Osteoblast (primary cell): ENCODE measurements at places on chromosomes 7 and 10.

DNA sequence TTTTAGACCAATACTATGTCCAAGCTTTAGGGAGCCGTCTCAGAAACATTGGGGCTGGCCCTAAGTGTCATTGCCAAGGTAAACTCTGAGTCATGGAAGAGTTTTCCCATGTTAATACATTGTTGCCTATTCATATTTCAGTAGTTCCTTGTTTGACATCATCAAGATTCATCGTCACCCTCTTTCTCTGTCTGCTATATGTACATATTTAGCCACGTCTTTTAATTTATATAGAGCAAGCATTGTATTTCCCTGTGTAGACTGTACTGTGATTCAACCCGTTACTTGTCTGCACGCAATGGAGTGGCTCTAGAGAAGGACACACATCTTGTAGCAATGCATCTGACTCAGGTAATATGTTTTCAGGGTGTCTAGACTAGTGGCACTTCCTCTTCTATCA lies 217.9 kb upstream of the TPK1 start:
- H3K4me3 ChIP-seq: no peak overlapping the region
- H3K27ac ChIP-seq: no peak overlapping the region
- no peaks in the 10 kb centered on the region for H3K36me3 ChIP-seq

- H3K36me3 ChIP-seq: no peaks in the 10 kb centered on the region
- H3K27me3 ChIP-seq: no peaks in the 10 kb centered on the region
- H3K27ac ChIP-seq: no peak overlapping the region
- DNase-seq: peak; percentile 26
- H3K4me3 ChIP-seq: no peak overlapping the region
- no peaks in the 10 kb centered on the region for H3K4me1 ChIP-seq
These were observed 84.7 kb upstream of the GNA12 start for GRCh38 chr7:2928613-2929311.

DNA sequence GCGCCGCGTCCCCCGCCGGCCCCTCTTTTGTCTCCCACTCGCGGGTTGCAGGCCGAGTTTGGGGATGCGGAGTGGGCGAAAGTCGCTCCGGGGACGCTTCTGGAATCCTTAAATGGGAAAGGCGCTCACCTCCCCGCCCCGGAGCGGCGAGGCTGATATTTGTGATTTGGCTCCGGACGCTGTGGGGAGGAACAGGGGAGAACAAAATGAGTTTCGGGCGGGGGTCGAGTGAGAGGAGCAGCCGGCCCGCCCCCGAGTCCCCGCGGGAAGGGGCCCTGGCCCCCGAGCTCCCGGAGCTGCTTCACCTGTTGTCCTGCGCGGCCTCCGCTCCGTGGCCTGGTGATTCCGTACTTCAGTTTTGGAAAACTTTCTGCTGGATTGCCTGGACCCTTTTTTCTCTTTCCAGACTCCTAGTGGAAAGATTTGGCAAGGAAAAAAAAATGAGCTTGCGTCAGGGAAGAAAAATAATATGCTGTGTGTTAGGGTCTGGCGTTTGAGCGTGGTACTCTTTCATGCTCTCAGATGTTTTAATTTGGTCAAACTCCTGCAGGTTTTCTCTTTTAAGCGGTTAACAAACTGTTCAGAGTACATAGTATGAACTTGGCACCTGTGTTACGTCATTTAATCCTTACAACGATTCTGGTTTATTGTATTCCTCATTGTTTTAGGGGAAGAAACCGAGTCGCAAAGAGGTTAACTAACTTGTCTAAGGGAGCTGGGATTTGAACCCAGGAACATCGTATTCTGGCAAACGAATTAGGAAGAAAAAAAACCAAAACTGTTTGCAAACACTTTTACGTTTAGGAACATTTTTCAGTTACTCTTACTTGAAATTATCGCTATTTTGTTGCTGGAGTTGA lies 924 bp downstream of the BMPR1A start:
- DNase-seq: peak; percentile 78
- peaks cover 15% of the 10 kb centered on the region for H3K4me1 ChIP-seq
- no peaks in the 10 kb centered on the region for H3K27me3 ChIP-seq

DNA sequence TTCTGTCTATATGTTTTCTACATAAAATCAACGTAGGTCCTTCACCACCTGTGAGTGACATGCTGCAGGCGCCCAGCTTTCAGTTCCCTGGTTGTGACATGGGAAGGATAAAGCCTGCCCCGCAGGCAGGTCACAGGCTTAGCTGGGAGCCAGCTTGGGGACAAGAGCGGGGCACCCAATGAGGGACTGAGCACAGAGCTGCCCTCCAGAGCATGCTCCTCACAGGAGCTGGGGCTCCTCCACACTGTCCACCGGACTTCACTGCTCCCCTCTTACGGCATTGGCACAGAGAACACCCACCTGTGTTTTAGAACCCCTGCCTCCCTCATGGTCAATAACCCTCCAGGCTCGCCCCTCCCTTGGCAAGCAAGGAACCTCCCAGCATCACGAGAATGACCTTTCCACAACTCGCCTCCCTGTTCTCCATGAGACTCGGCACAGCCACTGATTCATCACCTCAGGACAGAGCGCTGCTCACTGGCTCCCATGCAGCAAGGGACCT lies 187.1 kb downstream of the TNS3 start:
- no peak for DNase-seq
- H3K27me3 ChIP-seq: no peaks in the 10 kb centered on the region
- H3K27ac ChIP-seq: no peak overlapping the region
- H3K36me3 ChIP-seq: peaks cover 64% of the 10 kb centered on the region

DNA sequence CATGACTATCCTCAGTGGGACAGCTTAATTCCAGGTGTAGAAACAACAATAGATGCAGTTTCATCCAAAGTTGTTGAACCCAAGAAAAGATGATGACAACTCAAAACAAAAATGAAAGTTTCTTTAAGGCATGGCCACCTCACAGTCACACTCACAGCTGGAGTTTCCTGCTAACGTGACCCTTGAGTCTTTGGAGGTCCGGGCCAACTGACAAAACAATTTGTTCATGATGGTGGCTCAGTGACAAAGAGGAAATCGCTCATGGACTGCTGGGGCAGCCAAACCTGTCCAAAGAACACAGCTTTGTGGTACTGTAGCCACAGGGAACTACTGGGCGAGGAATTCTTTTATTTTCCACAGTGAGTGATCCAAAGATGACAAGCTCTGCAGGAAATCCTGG lies 96.0 kb upstream of the JCAD start:
- no peaks in the 10 kb centered on the region for H3K27me3 ChIP-seq
- no peak overlapping the region for H3K4me3 ChIP-seq
- H3K4me1 ChIP-seq: peaks cover 23% of the 10 kb centered on the region

- no peaks in the 10 kb centered on the region for H3K27me3 ChIP-seq
- H3K27ac ChIP-seq: peak overlapping the region; percentile 38
- peaks cover 17% of the 10 kb centered on the region for H3K36me3 ChIP-seq
- DNase-seq: no peak
- H3K4me1 ChIP-seq: peaks cover 26% of the 10 kb centered on the region
- H3K4me3 ChIP-seq: no peak overlapping the region
These were observed 35.4 kb downstream of the LRRC4 start for GRCh38 chr7:127995881-127996215.

GRCh38 chr10:104546336-104546735 lies 94.8 kb upstream of the SORCS3 start:
- no peaks in the 10 kb centered on the region for H3K27me3 ChIP-seq
- no peaks in the 10 kb centered on the region for H3K4me1 ChIP-seq
- H3K4me3 ChIP-seq: no peak overlapping the region
- no peaks in the 10 kb centered on the region for H3K36me3 ChIP-seq
- no peak overlapping the region for H3K27ac ChIP-seq

- H3K4me3 ChIP-seq: no peak overlapping the region
- no peaks in the 10 kb centered on the region for H3K4me1 ChIP-seq
- no peak overlapping the region for H3K27ac ChIP-seq
- no peaks in the 10 kb centered on the region for H3K27me3 ChIP-seq
These were observed 327.9 kb upstream of the SORCS1 start for GRCh38 chr10:107492389-107492788.

DNA sequence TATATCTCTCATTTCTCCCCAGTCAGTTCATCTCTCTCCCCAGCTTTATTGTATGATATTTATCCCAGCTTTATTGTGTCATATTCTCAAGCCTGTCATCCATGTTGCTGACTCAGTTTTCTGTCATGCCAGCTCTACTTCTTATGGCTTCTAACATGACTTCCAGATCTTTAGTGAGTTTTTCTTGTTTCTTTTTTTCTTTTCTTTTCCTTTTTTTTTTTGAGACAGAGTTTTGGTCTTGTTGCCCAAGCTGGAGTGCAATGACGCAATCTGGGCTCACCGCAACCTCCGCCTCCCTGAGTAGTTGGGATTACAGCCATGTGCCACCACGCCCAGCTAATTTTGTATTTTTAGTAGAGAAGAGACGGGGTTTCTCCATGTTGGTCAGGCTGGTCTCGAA lies 28.7 kb upstream of the CALU start:
- no peak for DNase-seq
- no peak overlapping the region for H3K4me3 ChIP-seq
- H3K27me3 ChIP-seq: no peaks in the 10 kb centered on the region
- H3K4me1 ChIP-seq: no peaks in the 10 kb centered on the region
- no peaks in the 10 kb centered on the region for H3K36me3 ChIP-seq

GRCh38 chr7:98399890-98400541 lies 874 bp downstream of the BAIAP2L1 start:
- no peaks in the 10 kb centered on the region for H3K27me3 ChIP-seq
- peak overlapping the region; percentile 77 for H3K4me3 ChIP-seq
- DNase-seq: no peak
- peaks cover 13% of the 10 kb centered on the region for H3K4me1 ChIP-seq
- H3K27ac ChIP-seq: no peak overlapping the region

DNA sequence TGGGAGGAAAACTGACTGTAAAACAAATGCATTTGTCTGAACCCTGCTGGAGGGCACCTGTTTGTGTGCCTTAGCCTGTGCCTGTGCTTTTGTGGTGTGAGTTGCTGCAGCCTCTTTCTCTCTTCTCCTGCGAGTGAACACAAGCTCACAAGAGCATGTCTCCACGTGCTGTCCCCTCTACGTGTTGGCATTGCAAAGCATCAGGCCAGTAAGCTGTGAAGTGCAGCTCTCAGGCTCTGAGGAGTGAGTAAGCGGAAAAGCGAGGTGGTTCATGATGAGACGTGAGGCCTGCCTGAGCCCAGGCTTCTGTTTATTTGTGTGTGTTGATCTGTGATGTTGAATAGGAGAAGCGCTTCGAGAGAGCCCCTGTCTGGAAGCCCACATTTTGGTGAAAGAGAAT lies 85.6 kb upstream of the PDCD4 start:
- H3K4me3 ChIP-seq: no peak overlapping the region
- peaks cover 3% of the 10 kb centered on the region for H3K4me1 ChIP-seq
- no peak overlapping the region for H3K27ac ChIP-seq
- no peak for DNase-seq

GRCh38 chr7:33300131-33300530 lies 170.8 kb downstream of the BBS9 start:
- no peaks in the 10 kb centered on the region for H3K27me3 ChIP-seq
- no peaks in the 10 kb centered on the region for H3K4me1 ChIP-seq
- H3K36me3 ChIP-seq: no peaks in the 10 kb centered on the region
- no peak overlapping the region for H3K4me3 ChIP-seq
- no peak overlapping the region for H3K27ac ChIP-seq

- DNase-seq: peak; percentile 34
- no peaks in the 10 kb centered on the region for H3K36me3 ChIP-seq
- H3K27ac ChIP-seq: no peak within 1 kb of the TSS
- H3K4me3 ChIP-seq: peak within 1 kb of the TSS; percentile 65
These were observed at the start of gene FGL2 for GRCh38 chr7:77199013-77199966. FGL2 (minus strand) TSS chr7:77199819; CDS start chr7:77199793, 26 bp downstream.

GRCh38 chr7:127530148-127530547 lies 55.2 kb downstream of the GCC1 start:
- no peak overlapping the region for H3K4me3 ChIP-seq
- H3K27ac ChIP-seq: no peak overlapping the region
- no peaks in the 10 kb centered on the region for H3K4me1 ChIP-seq
- DNase-seq: no peak
- peaks cover 20% of the 10 kb centered on the region for H3K27me3 ChIP-seq

- peak within 1 kb of the TSS; percentile 78 for H3K27ac ChIP-seq
- H3K27me3 ChIP-seq: no peaks in the 10 kb centered on the region
- peak; percentile 41 for DNase-seq
- H3K4me1 ChIP-seq: peaks cover 38% of the 10 kb centered on the region
These were observed at the start of gene ACTA2 for GRCh38 chr10:88952647-88953111. ACTA2 (minus strand) TSS chr10:88952773; CDS start chr10:88948930, 3,843 bp downstream.

DNA sequence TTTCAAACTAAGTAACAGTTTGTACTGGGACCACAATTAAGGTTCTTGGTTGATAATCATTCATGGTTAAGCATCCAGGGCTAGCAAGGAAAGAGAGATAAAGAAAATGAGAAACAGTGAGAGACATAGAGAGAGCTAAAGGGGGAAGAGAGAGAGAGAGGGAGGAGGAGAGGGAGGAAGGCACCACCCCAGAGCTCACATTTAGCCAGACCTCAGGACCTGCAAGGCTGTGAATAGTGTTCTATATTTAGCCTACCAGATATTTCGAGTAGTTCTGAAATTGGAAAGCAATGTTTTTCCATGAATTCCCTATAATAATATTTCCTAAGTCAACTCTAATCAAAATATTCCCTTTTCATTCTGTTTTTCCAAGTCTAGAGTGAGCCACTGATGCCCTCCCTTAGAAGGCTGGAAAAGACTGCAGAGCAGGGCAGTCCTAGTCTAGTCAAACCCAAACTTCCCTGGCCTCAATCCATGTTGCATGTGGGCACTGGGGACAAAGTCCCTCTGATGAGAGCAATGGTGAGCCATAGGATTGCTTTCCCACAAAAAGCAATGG lies 119.4 kb upstream of the INHBA start:
- no peaks in the 10 kb centered on the region for H3K27me3 ChIP-seq
- peak overlapping the region; percentile 73 for H3K27ac ChIP-seq
- peaks cover 39% of the 10 kb centered on the region for H3K4me1 ChIP-seq
- no peak overlapping the region for H3K4me3 ChIP-seq
- DNase-seq: no peak
- H3K36me3 ChIP-seq: no peaks in the 10 kb centered on the region

DNA sequence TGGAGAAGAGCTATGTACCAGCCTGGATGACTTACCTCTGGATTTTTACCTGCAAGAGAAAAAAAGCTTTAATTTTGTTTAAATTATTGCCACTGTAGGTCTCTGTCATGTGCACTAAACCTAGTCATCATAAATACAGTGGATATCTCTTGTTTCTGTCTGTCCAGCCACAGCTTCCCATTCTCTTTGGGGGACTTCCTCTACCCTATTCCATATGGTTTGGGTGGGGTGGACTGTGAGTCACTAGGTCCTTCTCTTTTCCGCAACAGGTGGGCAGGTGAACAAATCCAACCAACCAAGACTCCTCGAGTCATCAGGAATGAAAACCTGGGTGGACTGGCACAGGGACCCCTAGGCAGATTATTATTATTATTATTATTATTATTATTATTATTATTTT lies 87.3 kb upstream of the CYTH3 start:
- no peaks in the 10 kb centered on the region for H3K4me1 ChIP-seq
- H3K27me3 ChIP-seq: no peaks in the 10 kb centered on the region
- no peak for DNase-seq
- no peak overlapping the region for H3K4me3 ChIP-seq
- H3K27ac ChIP-seq: no peak overlapping the region
